ENCODE measurements at places on chromosomes 6 and 20.
A peak's percentile ranks its signal among the peaks of the same experiment; 100 is the strongest.

- no peak for DNase-seq
Observed at GRCh38 chr20:21389368-21389767, 8.0 kb downstream of the NKX2-4 start.

- DNase-seq: no peak
Observed at GRCh38 chr20:59324521-59325141, 24.2 kb downstream of the EDN3 start.

DNA sequence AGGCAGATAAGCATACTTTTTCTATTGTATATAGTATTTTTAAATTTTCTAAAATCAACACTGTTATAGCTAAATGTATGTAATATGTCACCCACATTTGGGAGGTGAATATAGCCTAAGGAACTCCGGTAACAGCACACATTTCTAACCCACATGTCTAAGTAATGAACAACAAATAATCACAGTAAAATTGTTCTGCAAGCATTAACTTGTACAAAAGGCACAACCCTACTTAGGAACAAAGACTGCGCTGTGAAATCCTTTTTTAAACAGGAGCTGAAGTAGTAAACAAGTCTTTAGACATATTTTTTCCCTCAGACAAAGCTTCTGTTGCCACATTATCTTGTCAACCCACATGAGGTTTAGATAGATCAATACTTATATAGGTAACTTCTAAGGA, 872.4 kb upstream of the SLC35B3 start:
- DNase-seq: no peak

DNA sequence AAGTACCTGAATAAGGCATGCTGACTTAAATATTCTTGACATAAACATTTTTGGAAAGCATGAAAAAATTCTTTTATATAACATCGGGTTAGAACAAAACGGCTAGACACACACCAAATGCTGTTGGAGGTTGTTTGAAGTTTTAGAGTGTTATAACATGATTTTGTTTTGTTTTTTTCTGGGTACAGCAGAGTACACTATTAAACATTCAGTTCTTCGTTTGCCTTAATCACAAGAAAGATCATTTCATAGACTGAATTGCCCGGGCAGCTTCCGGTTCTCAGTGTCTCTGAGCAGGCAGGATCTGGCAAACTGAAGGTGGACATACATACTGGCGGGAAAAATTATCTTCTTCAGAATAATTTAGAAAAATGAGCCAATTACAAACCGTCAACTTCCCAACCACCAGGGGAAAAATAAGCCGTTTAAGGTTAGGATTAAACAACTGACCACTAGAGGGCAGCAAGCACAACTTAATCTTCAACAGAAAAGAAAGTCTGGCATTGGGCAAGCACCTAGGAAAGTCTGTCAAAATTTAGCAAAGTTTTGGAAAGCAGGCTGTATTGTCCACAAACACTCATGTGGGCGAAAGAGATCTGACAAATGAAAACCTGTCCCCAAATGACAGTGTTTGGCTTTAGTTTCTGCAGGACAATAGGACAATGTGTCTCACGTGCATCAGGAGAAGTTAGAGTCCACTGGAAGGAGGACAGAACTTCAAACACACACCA, 15.0 kb downstream of the ZNF217 start:
- DNase-seq: peak; percentile 93

DNA sequence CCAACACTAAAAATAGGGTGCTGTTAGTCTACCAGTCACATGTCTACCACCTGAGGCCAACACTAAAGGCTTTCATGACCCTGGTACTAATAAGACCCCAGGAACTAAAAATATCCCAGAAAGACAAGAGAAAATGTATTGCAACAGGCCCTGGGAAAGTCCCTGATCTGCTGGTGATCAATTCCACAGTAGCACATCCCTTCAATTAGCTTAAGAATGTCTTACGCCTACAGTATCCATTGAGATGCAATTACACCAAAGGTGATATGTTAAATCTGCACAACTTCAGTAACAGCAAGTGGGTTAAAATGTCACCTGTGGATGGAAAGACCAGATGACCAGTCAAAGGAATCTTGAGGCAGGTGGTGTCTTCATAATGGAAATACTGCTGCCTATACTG, 3.1 kb downstream of the SEMG1 start:
- no peak for DNase-seq

DNA sequence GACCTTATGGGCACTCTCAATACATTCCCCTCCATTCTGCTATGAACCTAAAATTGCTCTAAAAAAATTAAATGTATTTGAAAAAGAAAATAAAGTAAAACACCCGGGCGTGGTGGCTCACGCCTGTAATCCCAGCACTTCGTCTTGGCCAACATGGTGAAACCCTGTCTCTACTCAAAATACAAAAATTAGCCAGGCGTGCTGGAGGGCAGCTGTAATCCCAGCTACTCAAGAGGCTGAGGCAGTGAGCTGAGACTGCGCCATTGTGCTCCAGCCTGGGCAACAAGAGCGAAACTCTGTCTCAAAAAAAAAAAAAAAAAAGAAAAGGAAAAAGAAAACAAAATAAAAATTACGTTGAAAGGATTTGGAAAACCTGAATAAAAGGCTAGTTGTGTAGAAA, 60.5 kb downstream of the CD164 start:
- DNase-seq: no peak

DNA sequence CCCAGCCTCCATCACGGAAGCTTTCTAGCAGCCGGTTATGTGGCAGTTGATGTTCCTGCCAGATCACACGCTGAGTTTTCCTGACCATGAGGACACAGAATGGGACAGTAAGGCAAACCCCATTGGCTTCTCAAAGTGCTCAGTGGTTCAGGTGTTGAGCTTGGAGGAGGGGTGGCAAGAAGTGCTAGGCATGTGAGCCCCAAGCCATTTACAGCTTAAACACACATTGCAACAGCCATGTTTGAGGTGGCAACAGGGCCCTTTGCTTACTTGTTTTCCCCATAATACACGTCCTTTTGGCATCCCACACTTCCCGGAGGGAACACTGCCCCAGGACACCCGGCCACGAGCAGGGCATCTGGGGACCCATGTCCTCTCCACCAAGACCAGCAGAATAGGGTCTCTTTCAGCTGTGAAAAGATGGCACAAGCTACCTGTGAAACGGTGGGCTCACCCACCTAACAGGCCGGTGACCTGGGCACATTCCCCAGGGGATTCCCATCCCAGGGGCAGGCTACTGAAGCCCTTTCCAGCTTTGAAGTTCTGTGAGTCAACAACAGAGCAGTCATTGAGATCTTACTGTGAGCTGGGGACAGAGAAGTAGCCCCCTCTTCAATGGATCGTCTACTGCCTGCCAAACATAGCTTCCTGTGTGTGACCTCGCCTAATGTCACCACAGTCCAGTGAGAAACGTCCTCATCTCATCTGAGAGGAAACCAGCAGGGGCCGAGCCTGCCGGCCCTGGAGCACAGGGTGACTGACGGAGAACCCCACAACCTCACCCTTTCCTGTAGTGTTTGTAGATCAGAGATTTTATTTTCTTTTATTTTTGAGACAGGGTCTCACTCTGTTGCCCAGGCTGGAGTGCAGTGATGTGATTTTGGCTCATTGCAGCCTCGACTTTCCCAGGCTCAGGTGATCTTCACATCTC, 4.0 kb upstream of the TLDC2 start:
- no peak for DNase-seq

- DNase-seq: peak; percentile 93
Observed at GRCh38 chr20:46638134-46638897, 12.9 kb downstream of the SLC13A3 start.

DNA sequence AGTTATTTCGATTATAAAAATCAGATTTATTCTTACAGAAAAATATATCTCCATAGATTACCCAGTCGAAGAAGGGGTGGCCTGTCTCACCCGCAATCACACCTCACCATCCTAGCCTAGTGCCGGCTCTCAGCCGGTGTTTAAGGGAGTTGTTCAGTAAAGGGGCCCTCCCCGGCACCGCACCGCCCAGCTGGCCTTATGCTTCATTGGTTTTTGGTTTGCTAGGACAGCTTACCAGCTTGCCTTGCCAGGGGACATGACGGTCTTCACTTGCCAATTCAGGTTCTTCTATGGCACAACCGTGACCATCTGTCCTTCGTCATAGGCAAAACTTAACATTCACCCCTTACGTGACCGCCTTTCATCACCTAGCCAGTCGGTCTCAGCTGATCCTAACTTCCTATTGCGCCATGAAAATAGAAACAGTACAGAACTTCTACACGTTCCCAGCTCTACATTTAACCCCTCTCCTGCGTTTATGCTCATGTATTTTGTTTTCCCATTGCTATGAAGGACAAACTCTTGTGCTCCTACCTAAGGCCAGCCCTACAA, 44.7 kb upstream of the SLC22A16 start:
- no peak for DNase-seq

DNA sequence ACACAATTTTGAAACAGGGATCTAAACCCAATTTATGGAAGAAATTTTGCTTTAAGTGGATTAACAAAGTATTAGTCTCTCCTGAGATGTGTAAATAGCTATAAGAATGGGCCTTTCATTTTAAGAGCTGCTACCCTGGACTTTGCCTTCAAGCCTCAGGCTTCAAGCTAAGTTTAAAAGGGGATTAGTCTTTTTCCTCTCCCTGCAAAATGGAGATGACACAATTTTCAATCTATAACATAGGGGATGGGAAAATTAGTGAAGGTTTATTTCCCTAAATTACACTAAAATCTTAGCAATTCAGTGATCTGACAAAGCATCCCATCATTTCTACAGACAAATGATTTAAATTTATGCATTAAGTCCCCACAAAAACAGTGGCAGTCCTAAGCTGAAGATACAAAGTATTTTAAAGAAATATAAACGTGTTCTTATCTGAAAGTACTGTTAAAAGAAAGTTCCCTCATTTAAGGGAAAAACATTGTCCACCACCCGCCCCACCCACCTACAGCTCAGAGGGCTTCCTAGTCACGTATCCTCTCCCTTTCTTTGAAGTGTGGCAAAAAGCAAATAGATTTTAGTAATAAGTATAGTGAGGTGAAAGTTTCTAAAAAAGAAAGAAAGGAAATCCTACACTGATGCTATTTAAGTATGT, 14.5 kb downstream of the ARHGAP18 start:
- DNase-seq: no peak

DNA sequence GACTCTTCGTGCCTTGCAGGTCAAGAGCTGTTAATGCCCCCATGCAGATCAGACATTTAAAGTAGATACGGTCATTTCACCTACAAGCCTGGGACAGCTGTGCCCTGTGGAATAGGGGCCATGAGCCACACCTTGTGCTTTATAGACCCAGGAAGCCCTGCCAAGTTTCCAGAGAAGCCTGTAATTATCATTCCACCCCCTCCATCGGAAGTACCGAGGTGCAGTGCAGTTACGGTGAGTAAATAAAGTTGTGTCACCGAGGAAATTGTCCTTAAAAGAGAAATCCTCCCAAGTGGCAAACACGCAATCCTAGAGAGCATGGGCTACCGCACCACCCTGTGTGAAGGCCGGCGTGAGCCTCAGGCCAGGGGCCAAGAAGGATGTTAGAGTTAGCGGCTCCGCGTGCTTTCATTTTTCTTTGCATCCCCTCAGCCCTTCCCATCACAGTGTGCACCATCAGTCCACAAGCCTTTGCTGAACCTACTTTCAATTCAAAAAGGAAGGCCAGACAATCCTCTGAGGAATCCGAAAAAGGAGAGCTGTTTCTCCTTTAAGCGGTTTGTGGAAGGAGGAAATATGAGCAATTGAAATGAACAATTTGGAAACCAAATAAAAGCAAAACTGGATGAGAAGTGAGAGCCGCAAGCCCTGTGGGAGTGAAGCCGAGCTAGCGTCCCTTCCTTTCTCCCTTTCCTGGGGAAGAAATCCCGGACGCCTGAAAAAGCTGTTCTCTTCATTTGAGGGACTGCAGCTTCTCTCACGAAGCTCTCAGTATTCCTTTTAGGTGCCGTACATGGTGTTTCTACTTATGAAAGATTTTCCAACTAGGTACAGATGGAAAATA, 183.3 kb upstream of the PDE10A start:
- no peak for DNase-seq
